SJSA1 (cell line): ENCODE measurements at places on chromosomes 7 and 10.

DNA sequence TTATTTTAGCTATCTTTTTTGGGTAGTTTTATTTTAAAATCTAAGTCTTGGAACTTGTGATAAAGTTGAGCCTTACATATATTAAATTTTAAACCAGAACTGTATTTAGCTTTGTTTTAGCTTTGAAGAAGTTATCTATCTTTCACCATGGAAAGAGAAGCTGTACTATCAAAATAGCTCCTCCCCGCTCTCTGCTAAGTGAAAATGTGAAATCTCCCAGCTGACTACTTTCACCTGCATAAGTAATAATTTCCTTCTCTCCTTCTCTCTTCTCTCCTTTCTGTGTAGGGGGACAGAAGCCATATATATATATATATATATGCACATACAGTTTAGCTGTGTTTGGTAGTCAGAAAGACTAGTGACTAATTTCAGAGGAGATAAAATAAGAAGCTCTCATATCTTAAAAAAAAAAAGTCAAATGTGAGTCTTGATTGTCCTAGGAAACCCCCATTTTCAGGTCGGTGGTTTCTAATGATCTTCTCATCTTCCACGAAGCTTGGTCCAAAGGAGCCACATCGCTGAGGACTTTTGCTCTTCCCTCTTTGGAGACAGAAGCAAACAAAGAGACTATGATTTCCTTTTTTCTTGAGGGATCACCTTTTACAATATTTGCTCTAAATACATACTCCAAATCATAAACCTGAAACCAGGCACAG is 30.6 kb upstream of the GDI2 start:
- no peak for DNase-seq
- H3K4me1 ChIP-seq, result peaks cover 5% of the 10 kb centered on the region
- no peaks in the 10 kb centered on the region for H3K36me3 ChIP-seq
- H3K4me3 ChIP-seq, result no peak overlapping the region
- H3K27me3 ChIP-seq, result no peaks in the 10 kb centered on the region

DNA sequence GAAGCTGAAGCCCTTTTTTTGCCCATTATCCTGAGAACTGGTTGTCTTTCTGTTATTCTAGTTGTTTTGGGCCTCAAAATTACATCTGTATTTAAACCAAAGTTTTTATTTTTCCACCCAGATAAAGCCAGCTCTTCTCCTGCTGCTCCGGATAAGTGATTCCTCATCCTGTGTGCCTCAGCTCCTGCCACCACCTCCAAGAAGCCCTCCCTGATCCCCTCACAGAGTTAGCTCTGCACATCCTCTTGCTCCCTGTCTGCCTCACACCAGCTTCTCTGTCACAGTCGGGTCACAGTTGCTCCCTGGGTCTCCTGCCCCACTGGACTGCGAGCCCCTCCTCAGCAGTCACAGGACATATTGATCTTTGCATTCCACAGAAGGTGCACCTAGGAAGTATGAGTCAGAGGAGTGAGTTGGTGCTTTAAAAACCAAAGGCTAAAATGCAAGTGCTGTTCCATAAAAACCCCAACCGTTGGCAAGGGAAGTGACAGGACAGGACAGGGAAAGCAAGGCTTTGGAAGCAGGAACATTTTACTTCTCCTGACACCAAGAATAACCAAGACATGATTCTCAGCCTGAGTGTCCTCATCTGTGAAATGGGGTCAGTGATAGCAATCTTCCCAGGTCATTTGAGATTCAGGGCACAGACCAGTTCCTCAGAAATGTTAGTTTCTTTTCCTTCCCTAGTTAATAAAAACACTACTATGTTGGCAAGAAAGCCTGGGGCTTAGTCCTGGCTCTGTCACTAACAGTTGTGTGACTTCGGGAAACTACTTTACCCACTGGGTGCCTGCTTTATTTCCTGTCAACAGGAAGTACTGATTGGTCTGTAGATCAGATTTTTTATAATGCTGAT is 36.5 kb upstream of the EEPD1 start:
- H3K4me1 ChIP-seq, result peaks cover 62% of the 10 kb centered on the region
- H3K27me3 ChIP-seq, result no peaks in the 10 kb centered on the region
- H3K27ac ChIP-seq, result peak overlapping the region; percentile 78
- no peak overlapping the region for H3K4me3 ChIP-seq
- no peaks in the 10 kb centered on the region for H3K36me3 ChIP-seq

- DNase-seq, result no peak
- no peak overlapping the region for H3K27ac ChIP-seq
- H3K36me3 ChIP-seq, result no peaks in the 10 kb centered on the region
- H3K4me1 ChIP-seq, result peaks cover 3% of the 10 kb centered on the region
- no peaks in the 10 kb centered on the region for H3K27me3 ChIP-seq
These were observed 16.2 kb upstream of the DNAJB6 start for GRCh38 chr7:157320608-157320980.

- H3K4me1 ChIP-seq, result no peaks in the 10 kb centered on the region
- H3K27ac ChIP-seq, result no peak overlapping the region
- no peak for DNase-seq
- no peaks in the 10 kb centered on the region for H3K36me3 ChIP-seq
- H3K4me3 ChIP-seq, result no peak overlapping the region
These were observed 379.7 kb downstream of the PHTF2 start for GRCh38 chr7:78178319-78178718.
